ENCODE measurements at places on chromosomes 16 and 17.

- peak; percentile 70 for DNase-seq
Observed at GRCh38 chr16:49884033-49885015, 28.4 kb upstream of the ZNF423 start.

DNA sequence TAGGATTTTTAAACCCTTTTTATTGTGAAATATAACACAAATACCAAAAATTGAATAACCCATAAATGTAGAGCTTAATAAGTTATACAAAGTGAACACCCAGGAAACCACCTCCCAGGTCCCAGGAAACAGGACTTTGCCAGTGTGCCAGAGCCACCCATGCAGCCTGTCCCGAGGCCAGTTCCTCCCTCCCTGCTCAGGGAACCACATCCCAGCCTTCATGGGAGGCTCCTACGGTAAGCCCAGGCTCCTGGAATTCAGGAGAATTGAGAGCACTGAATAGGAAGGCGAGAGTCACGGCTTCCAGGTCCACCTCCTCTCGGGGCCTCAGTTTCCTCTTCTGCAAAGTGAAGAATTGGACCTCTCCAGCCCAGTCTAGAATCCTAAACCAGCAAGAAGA is 178.2 kb downstream of the TMEM132E start:
- no peak for DNase-seq

DNA sequence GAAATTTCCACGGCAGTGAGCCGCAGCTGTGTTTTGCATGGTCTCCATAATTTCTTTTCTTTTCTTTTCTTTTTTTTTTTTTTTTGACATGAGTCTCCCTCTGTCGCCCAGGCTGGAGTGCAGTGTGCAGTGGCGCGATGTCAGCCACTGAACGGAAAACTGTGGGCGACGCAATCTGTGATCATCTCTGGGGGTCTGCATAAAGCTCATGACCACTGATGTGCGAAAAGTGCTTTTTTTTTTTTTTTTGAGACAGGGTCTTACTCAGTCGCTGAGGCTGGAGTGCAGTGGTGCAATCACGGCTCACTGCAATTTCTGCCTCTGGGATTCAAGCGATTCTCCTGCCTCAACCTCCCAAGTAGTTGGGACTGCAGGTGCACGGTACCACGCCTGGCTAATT is 117.6 kb downstream of the ABCC6 start:
- DNase-seq: no peak

DNA sequence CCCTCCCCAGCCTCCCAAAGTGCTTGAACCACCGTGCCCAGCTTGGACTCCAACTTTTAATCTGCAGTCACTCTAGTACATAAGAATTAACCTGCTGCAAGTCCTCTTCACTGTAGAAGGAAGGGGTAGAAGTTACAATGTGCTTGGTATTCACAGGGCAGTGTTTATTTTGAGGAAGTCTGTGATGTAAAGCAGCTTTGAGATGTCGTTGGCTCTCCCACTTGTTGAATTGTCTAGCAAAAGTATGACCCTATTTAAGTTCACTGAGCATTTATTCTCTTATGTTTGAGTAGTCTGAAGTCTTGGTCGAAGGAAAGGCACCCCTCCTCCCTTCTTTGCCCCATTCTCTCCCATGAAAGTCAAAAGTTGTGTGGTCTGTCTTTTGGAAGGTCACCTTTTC is 28.2 kb downstream of the SF3B3 start:
- no peak for DNase-seq

DNA sequence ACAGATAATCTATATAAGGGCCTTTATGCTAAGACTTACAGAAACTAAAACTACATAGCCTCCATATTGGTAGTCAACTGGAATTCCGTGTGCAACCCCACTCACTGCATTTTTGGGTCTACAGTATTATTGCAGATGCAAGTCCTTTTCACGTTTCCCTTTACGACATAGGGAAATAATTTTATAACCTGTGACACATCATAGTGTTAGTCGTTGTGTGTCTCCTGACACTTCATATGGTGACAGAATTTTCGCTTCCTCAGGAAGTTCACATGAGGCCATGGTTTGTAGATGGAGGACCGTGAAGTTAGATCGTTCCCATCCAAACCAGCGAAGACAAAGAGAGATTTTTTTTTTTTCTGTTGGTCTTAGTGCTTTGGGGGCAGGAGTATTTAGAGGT is 15.7 kb upstream of the MRC2 start:
- DNase-seq: peak; percentile 15

GRCh38 chr16:23640615-23640930 is 537 bp downstream of the PALB2 start:
- no peak for DNase-seq

DNA sequence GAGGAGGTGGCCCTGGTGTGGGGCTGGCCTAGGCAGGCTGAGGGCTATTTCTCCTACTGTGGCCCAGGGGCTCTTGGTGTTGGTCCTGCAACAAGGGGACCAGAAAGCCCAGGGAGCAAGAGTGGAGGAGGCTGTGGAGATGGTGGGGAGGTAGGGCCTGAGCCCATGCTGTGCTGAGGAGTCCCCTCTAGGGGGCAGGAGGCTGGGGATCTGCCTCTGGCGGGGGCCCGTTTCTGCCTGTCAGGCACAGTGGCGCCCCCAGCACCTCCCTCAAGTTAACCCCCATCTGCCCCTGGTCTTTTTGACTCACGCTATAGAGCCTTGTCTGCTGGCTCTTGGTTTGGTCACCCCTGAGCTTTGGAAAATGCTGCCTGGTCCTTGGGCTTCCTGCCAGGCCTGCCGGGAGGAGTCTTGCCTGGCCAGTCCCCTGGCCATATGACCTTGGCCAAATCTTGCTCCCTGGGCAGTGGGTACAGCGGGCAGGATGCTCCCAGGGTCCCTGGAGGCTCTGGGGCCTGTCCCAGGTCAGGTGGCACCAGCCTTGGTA is 5.9 kb downstream of the BAIAP2 start:
- no peak for DNase-seq

- peak; percentile 53 for DNase-seq
Observed at GRCh38 chr17:28812748-28813377, 29.7 kb downstream of the FAM222B start.

DNA sequence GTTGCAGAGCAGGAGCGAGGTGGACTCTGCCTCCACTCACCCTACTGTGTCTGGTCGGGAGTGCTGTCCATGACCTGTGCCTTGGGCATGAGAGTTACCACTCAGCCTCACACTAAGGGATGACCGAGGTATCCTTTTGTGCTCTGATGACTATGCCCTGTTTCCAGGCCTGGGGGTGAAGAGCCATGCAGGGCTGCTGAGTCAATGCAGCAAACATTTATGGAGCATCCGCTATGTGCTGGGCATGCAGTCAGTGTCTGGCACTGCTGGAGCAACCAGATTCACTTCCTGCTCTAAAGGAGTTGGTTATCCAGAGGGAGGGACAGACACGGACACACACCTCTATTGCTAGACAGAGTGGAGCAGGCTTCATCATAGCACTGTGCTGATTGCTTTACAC is 7.6 kb upstream of the HNF1B start:
- peak; percentile 84 for DNase-seq

DNA sequence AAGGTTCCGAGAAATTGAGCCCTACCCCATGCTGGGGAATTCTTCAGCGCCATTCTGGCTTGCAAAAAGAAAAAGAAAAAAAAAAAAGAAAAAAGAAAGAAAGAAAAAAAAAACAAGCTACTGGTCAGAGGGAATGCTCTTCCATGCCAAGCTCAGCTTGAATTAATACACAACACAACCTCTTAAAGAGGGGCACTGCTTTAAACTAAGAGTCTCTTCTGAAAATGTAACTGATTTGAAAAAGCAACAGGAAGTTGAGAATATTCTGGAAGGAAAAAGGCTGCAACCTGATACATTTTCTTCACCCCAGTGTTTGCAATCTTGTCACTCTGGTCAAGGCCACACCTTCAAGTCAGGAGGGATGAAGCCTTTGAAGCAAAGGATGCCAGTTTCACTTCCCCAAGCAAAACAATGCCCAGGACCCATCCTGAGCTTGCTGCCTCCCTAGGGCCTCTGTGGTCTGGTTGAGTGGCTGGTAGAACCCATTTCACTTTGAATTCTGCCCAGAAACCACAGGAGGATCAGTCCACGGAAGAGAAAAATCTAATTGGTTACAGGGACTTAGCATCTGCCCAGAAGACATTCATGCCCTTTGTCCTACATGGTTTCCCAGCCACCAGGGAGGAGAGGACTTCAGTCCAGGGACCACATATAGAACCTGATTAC is 389.7 kb downstream of the SOX9 start:
- DNase-seq: no peak

DNA sequence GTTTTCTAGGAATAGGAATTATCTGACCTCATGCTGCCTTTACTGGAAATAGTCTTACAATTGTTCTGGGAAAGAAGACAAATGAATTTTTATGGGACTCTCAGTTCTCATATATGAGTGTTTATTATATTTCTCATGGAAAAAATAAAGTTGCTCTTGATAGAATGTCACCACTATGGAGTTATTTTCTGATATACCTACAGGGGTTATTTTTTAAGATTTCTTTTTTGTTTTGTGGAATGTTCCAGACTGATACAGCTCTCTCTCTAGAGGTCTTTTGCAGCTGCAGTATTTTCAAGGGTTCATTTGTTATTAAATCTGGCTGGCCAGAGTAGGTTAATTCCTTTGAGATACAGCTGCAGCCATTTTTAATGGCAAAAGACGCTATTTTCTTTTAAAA is 100.7 kb downstream of the ABCA8 start:
- no peak for DNase-seq

GRCh38 chr17:70563281-70563820 is 394.0 kb downstream of the KCNJ2 start:
- DNase-seq: no peak

DNA sequence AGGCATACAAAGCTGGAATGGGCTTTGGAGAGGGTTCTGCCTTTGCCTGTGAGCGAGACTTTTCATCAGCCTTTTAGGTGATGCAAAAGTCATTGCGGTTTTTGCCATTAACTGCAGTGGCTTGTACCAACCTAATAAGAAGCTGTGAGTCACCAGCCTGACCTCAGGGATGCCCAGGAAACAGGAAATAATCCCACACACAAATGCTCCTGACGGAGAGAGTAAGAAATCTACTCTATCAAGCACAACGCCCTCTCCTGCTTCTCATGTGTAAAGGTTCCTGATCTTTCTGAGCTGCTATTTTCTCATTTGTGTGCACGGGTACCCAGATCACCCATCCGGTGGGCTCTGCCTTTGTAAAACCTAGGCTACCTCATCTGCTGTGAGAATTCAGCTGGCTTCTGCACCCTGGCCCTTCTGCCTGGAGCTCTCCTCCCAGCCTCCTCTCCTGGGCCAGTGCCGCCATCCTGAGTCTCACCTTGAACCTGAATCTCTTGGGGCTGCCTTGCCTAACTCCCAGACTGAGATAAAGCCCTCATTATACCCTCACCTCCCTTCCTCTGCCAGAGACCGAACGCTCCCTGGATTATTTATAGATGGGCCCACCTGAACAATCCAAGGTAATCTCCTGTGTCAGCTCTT is 299.7 kb downstream of the C16orf95 start:
- no peak for DNase-seq

DNA sequence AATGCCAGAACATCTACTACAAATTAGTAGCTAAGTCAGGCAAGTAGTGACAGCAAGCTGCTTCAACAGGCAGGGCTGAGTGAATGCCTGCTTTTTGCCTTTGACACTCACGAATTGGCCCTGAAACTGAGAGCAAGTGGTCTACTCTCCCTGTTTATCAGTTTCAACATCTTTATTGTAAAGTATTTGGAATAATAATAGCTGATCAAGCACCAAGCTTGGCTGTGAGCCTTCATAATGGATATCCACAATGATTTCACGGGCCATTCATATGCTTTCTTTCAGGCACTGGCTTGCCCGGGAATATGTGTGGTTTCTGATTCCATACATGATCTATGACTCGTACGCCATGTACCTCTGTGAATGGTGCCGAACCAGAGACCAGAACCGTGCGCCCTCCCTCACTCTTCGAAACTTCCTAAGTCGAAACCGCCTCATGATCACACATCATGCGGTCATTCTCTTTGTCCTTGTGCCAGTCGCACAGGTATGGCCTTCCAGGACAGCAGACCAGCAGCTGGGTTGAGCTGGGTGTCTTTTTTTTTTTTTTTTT is 5.2 kb downstream of the TLCD3A start:
- DNase-seq: no peak

GRCh38 chr17:67411397-67411796 is 34.3 kb downstream of the PITPNC1 start:
- DNase-seq: no peak

GRCh38 chr16:20141956-20142355 is 68.3 kb upstream of the GPR139 start:
- DNase-seq: no peak

DNA sequence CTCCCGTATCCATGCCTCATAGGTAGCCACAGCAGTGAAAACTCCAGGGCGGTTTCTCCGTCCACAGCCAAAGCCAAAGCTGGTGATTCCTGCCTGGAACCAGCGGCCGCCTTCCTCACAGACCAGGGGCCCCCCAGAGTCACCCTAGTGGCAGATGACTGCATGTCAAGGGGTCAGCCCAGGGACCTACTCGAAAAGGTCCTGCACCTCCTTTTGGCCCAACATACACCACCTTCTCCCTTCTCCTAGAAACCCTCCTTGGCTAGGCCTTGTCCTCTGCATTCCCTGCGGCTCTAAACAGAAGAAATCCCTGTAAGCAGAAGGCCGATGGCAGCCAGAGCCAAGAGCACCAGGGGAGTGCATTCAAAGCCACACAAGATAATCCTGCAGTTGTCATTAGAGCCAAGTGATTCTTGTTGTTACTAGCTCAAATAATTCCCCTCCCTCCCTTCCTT is 6.1 kb downstream of the PRSS36 start:
- DNase-seq: no peak

- DNase-seq: no peak
Observed at GRCh38 chr17:61253362-61253761, 146.3 kb upstream of the TBX2 start.

GRCh38 chr16:58773870-58774269 is 39.8 kb upstream of the GOT2 start:
- DNase-seq: no peak

DNA sequence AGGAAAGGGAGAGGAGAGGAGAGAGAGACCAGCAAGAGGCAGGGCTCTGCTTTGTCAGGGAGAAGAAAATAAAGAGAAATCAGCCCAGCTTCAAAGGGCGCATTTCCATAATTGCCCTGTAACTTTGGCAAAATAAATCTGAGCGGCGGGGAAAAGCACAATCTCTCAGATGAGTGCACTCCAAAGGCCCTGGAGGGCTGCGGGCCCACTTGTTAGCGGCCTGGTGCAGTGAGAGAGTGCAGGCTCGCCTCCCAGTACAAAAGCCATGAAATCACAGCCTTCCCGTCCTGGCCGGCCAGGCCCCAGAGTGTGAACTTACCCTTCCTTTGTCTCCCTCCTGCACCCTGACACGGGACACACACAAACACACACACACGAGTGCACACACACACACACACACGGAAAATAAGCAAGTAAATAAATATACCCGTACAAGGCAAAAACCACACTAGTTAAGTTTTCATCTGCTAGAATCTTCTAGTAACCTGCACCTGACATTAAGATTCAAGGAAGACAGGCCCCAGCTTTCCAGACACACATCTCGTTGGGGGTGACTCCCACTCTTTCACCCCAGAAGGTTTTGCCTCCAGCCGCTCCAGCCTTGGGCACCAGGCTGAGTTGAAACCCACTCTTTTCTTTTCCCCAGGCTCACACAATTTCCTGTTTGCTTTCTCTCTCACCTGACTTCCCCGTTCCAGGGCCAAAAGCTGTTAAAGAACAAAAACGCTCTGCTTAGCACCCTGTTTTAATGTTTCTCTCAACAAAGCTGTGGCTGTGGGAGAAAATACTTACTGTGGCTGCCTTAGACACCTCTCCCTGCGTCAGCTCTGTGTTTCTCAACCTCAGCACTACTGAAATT is 8.5 kb downstream of the IRX3 start:
- no peak for DNase-seq

- DNase-seq: no peak
Observed at GRCh38 chr16:57062329-57062728, 30.1 kb upstream of the CPNE2 start.

Measured in trophoblast cell (in vitro differentiated cells and primary cell).